ENCODE measurements at places on chromosomes 12 and 14.

- DNase-seq, result no peak
These were observed 8.8 kb upstream of the FOXG1 start for GRCh38 chr14:28757786-28758185.

DNA sequence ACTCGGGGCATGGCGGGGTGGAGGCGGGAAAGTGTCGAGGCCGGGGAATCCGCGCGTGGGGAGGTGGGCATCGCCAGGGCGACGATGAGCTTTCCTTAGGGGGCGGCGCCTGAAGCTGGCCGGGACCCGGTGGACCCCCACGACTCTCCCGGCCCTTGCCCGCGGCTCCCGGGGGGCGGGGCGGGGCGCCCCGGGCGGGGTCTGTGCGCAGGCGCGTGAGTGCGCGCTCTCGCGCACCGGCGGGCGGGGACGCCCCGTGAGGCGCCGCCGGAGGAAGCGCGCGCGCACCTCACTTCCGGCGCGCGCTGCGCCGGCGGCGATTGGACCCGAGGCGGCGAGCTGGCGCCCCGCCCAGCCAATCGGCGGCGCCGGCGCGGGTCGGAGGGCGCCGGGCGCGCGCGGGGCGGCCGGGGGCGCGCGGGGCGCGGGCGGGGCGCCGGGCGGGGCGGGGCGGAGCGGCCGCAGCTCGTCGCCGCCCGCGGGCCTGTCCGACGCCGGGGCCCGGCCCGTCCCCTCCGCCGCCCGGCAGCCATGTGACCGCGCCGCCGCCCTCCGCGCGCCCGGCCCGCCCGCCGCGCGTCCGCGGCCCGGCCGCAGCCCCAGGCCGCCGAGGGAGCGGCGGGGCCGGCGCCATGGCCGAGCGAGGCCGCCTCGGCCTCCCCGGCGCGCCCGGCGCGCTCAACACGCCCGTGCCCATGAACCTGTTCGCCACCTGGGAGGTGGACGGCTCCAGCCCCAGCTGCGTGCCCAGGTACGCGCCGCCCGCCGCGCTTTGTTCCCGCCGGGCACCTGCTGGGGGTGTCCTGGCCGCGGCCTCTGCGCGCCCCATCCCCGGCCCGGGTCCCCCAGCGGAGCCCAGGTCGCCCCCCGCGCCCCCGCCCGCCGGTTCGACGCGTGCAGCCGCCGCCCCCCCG is at the start of gene PACS2:
Gene PACS2, plus strand, starts transcription at position 462 of the 914 bp plus-strand sequence. Its CDS starts 171 bp downstream, at position 633.
- DNase-seq, result no peak

GRCh38 chr14:61531465-61532122 is 163.7 kb upstream of the HIF1A start:
- no peak for DNase-seq

- DNase-seq, result no peak
These were observed 223.7 kb upstream of the RTL1 start for GRCh38 chr14:101127224-101127623.

- DNase-seq, result no peak
These were observed 8.5 kb downstream of the VASH1 start for GRCh38 chr14:76769636-76770292.

DNA sequence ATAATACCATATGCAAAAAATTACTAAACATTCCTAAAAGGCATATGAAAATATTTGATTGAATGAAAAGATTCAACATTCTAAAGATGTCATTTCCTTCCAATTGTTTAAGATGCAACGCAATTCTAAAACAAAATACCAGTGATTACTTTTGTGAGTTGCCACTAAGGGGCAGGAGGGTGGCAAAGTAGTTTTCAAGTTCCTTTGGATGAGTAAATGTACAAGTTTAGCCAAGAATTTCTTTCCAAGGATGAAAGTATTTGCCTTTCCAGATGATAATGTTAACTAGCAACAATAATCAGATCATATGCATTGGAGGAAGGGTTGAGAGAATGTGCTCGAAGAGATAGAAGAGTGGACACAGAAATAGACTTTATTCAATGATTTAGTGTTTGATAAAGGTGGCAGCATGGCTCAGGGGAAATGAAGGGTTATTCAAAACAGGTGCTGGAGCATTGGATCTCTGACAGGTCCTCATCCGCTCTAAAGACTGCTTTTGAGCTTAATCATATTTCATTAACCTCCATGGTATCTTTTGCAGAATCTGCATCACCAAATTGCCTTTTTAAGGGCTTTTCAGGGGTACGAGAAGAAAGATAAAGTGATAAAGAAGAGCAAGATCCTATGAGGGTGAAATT is 678.5 kb upstream of the TBX3 start:
- no peak for DNase-seq
